ENCODE measurements at places on chromosomes 3 and 15.

- DNase-seq: no peak
Observed at GRCh38 chr15:57572468-57572867, 19.2 kb upstream of the MYZAP start.

DNA sequence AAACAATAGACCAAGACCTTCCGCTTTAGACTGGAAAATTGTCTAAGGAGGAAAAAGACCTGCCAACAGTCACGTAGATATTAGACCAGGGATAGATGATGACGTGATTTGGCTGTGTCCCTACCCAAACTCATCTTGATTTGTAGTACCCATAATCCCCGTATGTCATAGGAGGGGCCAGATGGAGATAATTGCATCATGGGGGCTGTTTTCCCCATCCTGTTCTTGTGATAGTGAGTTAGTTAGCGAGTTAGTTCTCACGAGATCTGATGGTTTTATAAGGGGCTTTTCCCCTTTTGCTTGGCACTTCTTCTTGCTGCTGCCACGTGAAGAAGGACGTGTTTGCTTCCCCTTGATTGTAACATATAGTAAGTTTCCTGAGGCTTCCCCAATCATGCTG is 31.7 kb upstream of the SUCLG2 start:
- no peak for DNase-seq

DNA sequence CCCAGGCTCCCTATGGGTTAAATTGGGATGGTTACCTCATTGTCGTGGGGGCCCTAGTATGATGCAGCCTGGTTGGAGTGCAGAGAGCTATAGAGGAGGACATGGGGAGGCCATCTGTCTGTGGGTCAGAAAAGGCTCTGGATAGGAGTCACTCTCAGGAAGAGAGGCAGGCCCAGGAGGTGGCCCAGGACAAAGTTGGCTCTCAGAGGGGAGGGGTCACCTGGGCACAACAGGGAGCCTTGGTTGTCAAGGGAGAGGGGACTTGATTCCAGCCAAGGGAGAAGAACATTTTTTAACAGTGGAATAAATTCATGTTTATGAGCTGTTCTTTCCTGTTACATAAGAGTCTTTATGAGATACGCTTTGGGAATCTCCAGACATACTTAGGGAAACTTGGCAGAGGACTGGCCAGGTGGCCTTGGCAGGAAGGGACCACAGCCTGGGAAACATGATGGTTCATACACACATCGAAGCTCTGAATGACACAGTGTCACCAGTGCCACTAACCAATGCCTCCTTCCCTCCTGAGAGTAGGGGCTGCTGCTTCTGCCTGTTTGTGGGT is 27.5 kb upstream of the LCTL start:
- no peak for DNase-seq

GRCh38 chr3:183149915-183150750 is 12.4 kb downstream of the LAMP3 start:
- DNase-seq: no peak

DNA sequence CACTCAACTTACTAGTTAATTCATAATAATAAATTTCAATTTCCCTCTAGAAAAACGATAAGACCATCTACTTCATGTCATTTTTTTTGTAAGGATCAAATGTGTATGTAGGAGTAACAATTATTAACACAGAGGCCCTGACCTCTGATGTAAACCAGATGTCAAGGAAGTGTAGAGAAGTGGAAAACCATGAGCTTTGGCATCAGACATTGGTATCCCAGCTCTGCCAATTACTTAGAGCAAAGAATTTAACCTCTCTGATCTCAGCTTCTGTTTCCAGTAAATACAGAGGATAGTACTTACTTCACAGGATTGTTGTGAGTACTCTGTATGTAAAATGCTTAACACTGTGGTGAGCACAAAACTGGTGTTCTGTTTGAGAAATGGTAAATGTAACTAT is 17.5 kb downstream of the AQR start:
- no peak for DNase-seq

DNA sequence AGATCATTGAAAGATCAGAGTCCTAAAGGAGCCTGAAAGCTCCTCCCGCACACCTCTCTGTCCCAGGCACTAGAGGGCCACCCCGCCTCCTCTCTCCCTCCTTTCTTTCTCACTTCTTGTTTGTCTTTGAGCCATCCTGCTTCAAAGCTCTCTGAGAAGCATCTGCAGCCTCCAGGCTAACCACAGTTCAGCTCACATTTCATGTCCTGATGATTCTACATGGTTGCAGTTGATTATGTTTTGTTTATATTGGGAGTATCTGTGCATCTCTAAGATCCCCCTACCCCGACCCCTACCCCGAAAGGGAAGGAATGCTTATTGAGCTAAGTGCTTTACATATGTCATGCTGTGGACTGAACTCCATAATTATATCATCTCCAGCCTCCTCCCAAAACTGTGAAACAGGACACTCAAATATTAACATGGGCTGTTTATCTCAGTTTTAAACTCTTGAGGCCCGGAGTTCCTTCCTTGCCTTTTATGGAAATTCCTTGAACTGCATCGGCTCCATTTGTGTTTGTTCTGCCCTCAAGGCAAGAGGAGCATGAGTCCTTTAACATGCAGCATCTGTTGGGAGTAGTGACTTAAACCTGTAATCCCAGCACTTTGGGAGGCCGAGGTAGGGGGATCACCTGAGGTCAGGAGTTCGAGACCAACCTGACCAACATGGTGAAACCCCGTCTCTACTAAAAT is 30.9 kb downstream of the MGLL start:
- DNase-seq: no peak

DNA sequence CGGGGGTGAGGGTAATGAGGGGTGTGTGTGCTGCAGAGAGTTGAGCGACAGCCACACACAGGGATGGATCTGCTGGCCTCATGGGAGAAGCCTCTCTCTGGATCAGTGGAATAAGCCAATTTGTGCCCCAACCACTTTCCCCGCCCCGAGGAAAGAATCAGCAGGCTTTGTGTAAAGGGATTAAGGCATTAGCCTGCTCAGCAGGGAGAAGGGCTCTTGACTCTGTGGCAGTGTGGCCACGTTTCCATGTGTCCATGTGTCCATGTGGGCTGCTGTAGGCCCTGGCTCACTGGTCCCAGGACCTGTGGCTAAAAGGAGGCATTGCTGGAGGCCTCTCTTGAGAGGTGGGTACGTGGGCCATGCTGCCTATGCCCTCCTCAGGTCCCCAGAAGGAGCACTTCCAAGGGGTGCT is 104.7 kb downstream of the HMG20A start:
- no peak for DNase-seq

DNA sequence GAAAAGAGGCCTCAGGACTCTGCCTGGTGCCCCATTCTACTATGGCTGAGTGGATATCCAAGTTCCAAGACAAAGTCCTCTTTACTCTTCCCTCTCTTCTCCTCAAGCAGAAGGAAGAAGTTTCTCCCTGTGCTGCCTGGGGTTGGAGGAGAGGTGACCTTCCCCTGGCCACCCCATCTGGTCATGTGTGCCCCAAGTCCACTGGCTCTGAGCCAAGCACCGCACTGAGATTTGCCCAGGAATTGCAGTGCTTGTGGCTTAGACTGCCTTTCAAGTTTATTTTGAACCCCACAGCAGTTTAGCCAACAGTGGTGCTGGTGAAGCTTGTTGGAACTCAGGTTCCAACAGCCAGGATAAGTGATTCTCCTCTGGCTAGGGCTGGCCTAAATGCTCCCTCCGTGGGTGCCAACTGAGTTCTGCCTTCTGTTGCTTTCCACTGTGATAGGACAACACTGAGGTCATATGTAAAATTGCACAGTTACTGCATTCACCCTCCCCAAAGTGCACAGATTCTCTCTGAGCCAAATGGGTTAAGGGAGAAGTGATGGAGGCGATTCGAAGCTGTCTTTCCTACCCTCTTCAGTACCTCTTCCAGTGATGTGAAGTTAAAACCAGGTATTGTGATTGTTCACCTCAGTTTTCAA is 69.9 kb downstream of the TMCO5A start:
- no peak for DNase-seq

GRCh38 chr3:107847791-107848190 is 243.0 kb downstream of the CD47 start:
- no peak for DNase-seq

GRCh38 chr3:23600167-23600871 is 205.4 kb upstream of the UBE2E1 start:
- no peak for DNase-seq

GRCh38 chr15:88250826-88251225 is 5.7 kb downstream of the NTRK3 start:
- DNase-seq: no peak

DNA sequence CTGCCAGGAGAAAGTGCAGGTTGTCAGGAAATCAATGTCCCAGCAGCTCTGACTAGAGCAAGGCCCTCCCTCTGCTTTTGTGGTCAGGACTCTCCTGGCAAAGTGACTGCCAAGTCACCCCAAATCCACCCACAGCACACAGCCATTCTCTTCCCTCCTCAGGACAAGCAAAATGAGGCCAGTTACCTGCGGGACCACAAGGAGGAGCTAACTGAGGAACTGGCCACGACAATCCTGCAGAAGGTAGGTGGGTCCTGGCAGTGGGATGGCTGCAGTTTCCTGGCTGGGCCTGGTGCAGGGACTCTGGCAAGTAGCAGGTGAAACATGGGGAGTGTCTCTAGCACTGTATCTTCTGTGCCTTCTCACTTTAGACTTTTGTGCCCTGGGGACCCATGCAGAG is 142.5 kb upstream of the EIF1B start:
- no peak for DNase-seq

- no peak for DNase-seq
Observed at GRCh38 chr3:180611006-180611405, 9.0 kb downstream of the TTC14 start.

- DNase-seq: no peak
Observed at GRCh38 chr3:184596886-184597575, 35.4 kb downstream of the EPHB3 start.

GRCh38 chr15:75952525-75952924 is 48.8 kb downstream of the FBXO22 start:
- no peak for DNase-seq

GRCh38 chr15:31263751-31264558 is 62.7 kb upstream of the KLF13 start:
- peak; percentile 38 for DNase-seq

- DNase-seq: no peak
Observed at GRCh38 chr15:33533197-33533596, 222.4 kb downstream of the RYR3 start.

DNA sequence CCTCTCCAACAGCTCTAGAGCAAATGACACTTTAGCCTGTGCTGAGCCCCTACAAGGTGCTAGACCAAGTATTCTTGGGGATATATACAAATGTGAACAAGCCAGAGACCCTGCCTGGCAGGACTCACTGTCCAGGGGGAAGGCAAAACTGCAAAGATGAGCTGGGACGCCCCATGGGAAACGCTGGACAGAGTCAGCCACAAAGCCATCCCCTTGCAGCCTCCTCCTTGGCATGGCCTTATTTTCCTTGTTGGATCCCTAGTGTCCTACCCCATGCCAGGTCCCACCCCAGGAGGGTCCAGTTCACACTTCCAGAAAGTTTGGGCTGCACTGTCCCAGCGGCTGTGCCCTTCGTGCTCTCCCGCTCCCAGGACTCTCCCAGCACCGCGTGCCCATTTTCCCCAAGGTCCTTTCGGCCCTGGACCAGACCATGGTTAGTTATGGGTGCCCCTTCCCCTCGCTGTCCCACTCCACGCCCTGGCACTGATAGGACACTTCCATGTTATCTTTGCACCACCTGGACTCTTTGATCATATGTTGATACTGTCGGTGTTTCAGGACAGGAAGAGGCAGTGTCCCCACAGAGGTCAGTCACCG is 5.8 kb upstream of the NRROS start:
- DNase-seq: no peak

- DNase-seq: peak; percentile 9
Observed at GRCh38 chr15:94584833-94585244, 353.5 kb downstream of the MCTP2 start.

DNA sequence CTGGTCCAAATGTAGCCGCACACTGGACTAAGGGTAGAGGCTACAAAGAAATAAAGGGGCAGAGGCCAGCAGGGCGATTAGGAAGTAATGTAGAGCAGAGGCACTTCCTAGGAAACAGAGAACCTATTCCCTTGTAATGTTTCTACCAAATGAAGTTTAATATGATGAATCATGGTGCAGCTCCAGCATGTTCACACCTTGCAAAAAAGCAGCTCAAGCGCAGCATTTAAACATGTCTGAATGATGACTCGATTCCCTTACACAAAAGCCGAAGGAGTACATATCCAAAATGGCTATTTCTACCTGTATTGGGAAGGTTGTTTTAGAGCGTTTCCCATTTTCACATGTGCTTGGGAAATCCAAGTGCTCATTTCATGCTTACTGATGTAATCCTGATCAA is 204.8 kb downstream of the MECOM start:
- DNase-seq: no peak

DNA sequence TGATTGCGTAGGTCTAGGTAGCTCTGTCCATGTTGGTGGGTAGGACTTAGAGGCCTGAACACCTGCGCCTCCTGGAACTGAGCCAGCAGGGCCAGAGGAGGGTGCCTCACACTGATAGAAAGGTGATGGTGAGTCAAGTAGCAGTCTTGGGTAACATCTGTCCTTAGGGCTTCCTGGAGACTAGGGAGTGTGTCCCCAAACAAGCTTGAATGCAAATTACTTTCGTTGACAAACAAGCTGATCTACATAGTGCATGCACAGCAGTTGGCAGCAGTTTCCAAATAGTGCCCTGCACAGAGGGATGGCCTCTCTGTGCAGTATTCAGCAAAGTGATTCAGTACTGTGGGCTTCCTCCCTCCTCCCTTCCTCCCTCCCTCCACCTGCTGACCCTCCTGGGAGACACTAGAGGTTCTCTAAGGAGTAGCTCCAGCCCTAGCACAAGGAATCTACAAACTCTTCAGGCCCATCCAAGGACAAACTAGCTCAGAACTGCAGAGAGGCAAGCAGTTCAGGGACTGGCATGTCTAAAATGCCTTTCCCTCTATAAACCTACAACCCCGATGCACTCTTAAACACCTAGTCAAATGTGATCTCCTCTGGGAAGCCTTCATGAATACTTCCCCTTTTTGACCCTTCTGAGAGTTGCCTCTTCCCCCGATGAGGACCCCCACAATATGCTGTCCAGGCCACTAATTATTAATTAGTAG is 61.0 kb downstream of the TLE3 start:
- DNase-seq: no peak

DNA sequence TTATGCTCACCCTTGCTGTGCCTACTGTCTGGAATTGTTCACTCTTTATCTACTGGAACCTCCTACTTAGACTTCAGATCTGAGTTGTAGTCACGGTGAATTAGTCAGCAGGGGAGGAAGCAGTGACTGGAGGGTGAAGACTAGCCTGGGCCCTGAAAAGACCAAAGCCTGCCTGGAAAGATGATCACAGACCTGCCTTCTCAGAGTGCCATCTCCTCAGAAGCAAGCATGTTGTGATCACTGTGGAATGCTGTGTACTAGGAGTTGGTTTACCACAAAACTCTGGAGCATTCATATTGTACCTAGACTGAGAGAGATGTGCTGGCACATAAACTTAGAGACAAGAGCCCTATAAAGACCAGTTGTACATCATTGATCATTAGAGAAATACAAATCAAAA is 100.7 kb upstream of the SCN10A start:
- no peak for DNase-seq

GRCh38 chr3:56076746-56077145 is 391.5 kb downstream of the ERC2 start:
- DNase-seq: no peak

DNA sequence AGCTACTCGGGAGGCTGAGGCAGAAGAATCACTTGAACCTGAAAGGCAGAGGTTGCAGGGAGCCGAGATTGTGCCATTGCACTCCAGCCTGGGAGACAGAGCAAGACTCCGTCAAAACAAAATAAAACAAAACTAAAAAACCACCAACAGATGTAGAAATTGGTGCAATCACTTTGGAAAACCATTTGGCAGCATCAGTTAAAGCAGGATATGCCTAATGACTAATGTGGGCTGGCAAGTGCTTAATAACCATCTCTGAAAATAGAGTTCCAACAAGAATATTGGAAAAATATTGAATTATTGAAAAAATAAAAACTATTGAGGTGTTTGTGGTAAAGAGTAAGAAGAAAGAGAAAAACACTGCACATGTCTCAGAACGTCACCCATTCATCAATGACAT is 16.1 kb upstream of the RTP3 start:
- DNase-seq: no peak
